ENCODE measurements at places on chromosomes 4 and X. TPM values are rescaled to one million over a fixed set of nuclear protein-coding genes. Genes with fewer than 3 reads are reported as not detected.

GRCh38 chr4:154485127-154485773 lies 6.3 kb downstream of the DCHS2 start:
- H3K4me1 ChIP-seq: no peaks in the 10 kb centered on the region
- H3K4me3 ChIP-seq: no peak overlapping the region
- no peaks in the 10 kb centered on the region for H3K36me3 ChIP-seq
- no peak for DNase-seq
- no peak overlapping the region for H3K27ac ChIP-seq

DNA sequence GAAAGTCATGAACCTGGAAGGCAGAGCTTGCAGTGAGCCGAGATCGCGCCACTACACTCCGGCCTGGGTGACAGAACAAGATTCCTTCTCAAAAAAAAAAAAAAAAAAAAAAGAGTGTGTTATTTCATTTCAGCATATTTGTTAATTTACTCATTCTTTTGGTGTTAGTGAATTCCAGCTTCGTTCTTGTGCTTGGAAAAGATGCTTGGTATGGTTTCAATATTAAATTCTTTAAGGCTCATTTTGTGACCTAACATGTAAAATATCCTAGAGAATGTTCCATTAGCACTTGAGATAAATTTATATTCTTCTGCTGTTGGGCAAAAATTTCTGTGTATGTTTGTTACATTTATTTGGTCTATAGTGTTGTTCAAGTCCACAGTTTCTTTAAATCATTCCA lies 66.8 kb downstream of the SPIN3 start:
- H3K27ac ChIP-seq: no peak overlapping the region
- DNase-seq: no peak
- no peaks in the 10 kb centered on the region for H3K4me1 ChIP-seq

DNA sequence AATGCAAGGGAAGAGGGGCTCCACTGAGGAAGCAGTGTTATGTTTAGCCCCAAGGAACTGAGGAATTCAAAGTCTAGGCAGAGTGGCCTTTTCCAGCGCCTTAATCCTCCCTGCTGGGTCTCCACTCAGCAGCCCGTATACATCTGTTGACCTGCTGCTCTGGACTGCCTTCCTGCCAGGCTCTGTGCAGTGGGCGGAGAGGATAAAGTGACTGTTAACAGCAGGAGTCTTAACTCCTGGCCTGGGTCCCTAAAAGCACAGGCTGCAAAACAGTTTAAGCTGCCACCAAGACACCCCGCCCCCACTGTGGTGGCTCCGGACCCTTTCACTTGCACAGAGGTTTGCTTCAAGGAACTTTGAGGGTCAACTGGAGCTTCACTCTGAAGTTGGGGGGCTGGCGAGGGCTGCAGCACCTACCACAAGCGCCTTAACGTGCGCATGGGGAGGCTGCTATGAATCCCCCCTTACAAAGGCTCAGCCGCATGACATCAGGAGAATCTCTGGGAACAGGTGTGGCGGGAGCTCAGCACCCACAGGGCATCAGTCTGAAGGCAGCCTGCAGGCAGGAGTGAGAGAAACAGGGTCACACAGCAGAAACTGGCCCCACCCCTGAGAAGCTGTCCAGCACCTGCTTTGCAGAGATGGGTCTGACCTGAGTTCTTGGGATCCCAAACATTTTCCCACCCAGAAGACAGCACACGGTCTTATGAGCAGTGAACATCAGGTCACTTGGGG lies 358.2 kb upstream of the GATB start:
- H3K4me1 ChIP-seq: no peaks in the 10 kb centered on the region
- H3K4me3 ChIP-seq: no peak overlapping the region
- H3K27me3 ChIP-seq: peaks cover 5% of the 10 kb centered on the region
- H3K36me3 ChIP-seq: no peaks in the 10 kb centered on the region
- no peak overlapping the region for H3K27ac ChIP-seq
- DNase-seq: no peak

DNA sequence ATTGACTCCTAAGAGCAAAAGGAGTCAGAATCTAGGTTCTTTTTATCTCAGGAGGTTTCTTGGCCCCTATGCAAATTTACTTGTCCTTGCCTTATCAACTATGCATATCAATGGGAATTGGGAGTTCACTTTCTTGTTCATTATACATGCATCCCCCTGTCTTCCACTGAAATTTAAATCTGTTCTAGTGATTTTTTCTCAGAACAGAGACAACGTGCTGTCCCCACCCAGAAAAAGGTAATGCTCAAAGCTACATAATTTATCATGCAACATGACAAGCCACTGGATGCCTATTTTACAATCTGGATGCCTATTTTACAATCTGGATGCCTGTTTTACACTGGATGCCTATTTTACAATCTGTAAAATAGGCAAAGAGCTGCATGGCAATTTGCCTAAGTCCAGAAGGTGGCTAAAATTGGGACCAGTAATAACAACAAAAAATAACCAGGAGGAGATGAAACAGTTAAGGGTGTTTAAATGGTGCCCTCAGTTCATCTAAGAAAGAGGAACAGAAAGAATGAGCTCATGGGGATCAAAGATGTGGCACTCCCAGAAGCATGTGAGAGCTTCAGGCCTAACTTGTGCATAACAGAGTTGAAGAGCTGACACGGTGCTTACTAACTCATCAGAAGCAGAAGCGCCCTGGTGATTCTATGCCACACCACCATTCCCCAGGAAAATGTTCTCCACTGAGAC lies 537.8 kb upstream of the BOD1L1 start:
- DNase-seq: no peak
- no peaks in the 10 kb centered on the region for H3K27me3 ChIP-seq
- H3K4me3 ChIP-seq: no peak overlapping the region
- no peak overlapping the region for H3K27ac ChIP-seq
- H3K36me3 ChIP-seq: no peaks in the 10 kb centered on the region

DNA sequence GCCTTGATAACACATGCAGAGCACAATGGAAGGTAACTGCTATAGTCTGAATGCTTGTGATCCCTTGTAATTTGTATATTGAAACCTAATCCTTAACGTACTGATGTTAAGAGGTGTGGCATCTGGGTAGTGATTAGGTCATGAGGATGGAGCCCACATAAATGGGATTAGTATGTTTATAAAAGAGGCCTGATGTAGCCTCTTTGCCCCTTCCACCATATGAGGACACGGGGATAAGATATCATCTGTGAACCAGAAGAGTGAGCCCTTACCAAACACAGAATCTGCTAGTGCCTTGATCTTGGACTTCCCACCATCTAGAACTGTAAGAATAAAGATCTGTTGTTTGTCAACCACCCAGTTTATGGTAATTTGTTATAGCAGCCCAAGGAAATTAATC lies 1074.2 kb upstream of the INTU start:
- no peak overlapping the region for H3K27ac ChIP-seq
- no peak for DNase-seq
- H3K4me3 ChIP-seq: no peak overlapping the region
- H3K36me3 ChIP-seq: no peaks in the 10 kb centered on the region
- H3K4me1 ChIP-seq: no peaks in the 10 kb centered on the region

DNA sequence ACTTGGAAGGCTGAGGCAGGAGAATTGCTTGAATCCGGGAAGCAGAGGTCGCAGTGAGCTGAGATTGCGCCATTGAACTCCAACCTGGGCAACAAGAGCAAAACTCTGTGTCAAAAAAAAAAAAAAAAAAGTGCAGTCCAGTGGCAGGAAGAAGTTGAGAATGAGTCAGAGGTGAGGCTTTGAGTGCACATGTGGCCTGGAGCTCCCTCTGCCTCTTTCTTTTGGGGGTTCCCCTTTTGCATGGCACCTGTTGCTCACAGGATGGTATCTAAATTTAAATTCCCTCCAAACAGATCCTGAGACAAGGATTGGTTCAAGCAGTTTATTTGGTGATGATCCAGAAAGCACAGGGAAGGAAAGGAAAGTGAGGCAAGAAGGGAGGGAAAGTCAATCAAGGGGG lies 151.4 kb upstream of the STX18 start:
- DNase-seq: no peak
- peaks cover 7% of the 10 kb centered on the region for H3K4me1 ChIP-seq
- H3K27me3 ChIP-seq: no peaks in the 10 kb centered on the region
- H3K27ac ChIP-seq: no peak overlapping the region
- H3K4me3 ChIP-seq: no peak overlapping the region
- no peaks in the 10 kb centered on the region for H3K36me3 ChIP-seq

- H3K27ac ChIP-seq: no peak overlapping the region
- H3K27me3 ChIP-seq: peaks cover 1% of the 10 kb centered on the region
- no peak for DNase-seq
These were observed 6.2 kb downstream of the SORCS2 start for GRCh38 chr4:7198440-7199128.

- no peak for DNase-seq
- no peaks in the 10 kb centered on the region for H3K27me3 ChIP-seq
- H3K27ac ChIP-seq: no peak overlapping the region
- peaks cover 16% of the 10 kb centered on the region for H3K4me1 ChIP-seq
- no peaks in the 10 kb centered on the region for H3K36me3 ChIP-seq
These were observed 104.1 kb downstream of the PHOX2B start for GRCh38 chr4:41644288-41644914.

DNA sequence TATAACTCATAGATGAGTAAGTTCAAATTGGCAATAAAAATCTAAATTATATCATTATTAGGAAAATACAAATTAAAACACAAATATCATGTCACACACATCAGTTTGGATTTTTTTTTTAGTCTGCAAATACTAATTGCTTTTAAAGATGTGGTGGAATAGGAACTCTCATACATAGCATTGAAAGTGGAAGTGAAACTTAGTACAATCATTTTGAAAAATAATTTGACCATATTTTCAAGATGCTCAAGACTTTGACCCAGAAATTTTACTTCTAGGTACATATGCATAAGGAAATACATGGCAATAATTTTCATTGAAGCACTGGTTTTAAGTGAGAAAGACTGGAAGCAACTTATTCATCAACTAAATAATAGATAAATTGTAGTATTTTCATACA lies 147.5 kb upstream of the SMIM31 start:
- H3K4me1 ChIP-seq: no peaks in the 10 kb centered on the region
- no peak overlapping the region for H3K27ac ChIP-seq
- DNase-seq: no peak
- no peak overlapping the region for H3K4me3 ChIP-seq

- peaks cover 24% of the 10 kb centered on the region for H3K4me1 ChIP-seq
- peak within 1 kb of the TSS; percentile 94 for H3K27ac ChIP-seq
- DNase-seq: peak; percentile 82
- peaks cover 35% of the 10 kb centered on the region for H3K36me3 ChIP-seq
These were observed at the start of gene UBA1 for GRCh38 chrX:47193475-47194193. Gene UBA1 (plus strand): TSS chrX:47193829. CDS start chrX:47198803, 4,974 bp downstream.

DNA sequence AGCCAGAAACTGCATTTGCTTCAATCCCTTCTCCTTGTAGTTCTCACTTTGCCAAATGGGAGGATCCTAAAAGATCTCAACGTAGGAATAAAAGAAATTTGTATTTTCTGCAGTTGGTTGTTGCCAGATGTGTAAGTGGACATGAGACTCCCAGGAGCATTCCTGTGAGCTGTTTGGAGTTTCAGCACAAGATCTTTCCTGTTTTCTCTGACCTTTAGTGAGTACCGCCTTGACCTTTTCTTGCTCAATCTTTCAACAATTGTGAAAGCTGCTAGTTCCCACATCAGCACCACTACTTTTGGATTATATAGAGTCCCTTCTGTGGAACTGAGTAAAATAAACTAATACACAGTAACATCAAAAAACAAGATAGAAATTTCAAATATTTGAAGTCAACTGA lies 683.8 kb upstream of the PABPC4L start:
- DNase-seq: no peak
- no peaks in the 10 kb centered on the region for H3K36me3 ChIP-seq
- H3K27ac ChIP-seq: no peak overlapping the region
- no peaks in the 10 kb centered on the region for H3K4me1 ChIP-seq
- H3K27me3 ChIP-seq: no peaks in the 10 kb centered on the region
- no peak overlapping the region for H3K4me3 ChIP-seq

- no peak overlapping the region for H3K4me3 ChIP-seq
- H3K27ac ChIP-seq: no peak overlapping the region
- no peaks in the 10 kb centered on the region for H3K36me3 ChIP-seq
- DNase-seq: no peak
These were observed 73.1 kb downstream of the QRFPR start for GRCh38 chr4:121307445-121308327.

GRCh38 chrX:130726661-130727060 lies 176.3 kb downstream of the ENOX2 start:
- no peaks in the 10 kb centered on the region for H3K27me3 ChIP-seq
- DNase-seq: no peak
- H3K4me1 ChIP-seq: no peaks in the 10 kb centered on the region
- H3K27ac ChIP-seq: no peak overlapping the region
- H3K36me3 ChIP-seq: no peaks in the 10 kb centered on the region

DNA sequence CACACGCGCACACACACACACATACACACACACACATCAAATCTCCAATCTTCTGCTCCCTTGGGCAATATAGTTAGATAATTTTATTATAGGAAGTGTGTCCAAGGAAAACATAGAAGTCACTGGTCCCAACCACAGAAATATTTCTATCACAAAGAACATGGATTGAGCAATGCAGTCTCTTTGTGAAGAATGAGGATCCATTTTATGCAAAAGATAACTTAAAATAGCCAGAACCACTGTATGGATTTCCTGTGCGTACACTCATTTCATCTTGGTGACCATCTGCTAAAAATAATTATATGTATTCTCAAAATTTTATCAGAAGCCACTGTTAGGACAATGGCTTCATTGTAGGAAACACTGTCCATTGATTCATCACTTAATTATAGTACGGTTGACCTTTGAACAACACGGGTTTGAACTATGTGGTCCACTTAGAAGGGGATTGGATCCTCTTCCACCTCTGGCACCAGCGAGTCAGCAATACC lies 169.6 kb upstream of the MXRA5 start:
- H3K27me3 ChIP-seq: no peaks in the 10 kb centered on the region
- peaks cover 8% of the 10 kb centered on the region for H3K4me1 ChIP-seq
- no peak for DNase-seq
- no peak overlapping the region for H3K27ac ChIP-seq

DNA sequence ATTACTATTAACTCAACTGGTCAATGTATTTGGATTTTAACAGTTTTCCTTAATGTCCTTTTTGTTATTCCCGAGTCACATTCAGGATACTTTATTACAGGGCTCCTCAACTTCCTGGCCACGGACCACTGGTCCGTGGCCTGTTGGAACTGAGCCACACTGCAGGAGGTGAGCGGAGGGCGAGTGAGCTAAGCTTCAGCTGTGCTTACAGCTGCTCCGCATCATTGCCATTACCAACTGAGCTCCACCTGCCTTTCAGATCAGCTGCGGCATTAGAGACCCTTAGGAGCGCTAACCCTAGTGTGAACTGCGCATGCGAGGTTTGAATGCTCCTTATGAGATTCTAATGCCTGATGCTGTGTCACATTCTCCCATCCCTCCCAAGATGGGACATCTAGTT lies 591.7 kb downstream of the CCSER1 start:
- H3K27ac ChIP-seq: no peak overlapping the region
- no peak for DNase-seq

CXCL8 gene
- 26.4 TPM for total RNA-seq

ATOH1 gene
- total RNA-seq: not detected

ZNF711 gene
- total RNA-seq: 9.3 TPM

SLC9B1 gene
- total RNA-seq: 1.5 TPM

ZBED1 gene
- total RNA-seq: 57.2 TPM

DRP2 gene
- total RNA-seq: not detected

DRD5 gene
- total RNA-seq: not detected

GABRA4 gene
- not detected for total RNA-seq

FAM199X gene
- 26.0 TPM for total RNA-seq
